SHP77 (cell line): ENCODE measurements at places on chromosomes 2 and 18.

DNA sequence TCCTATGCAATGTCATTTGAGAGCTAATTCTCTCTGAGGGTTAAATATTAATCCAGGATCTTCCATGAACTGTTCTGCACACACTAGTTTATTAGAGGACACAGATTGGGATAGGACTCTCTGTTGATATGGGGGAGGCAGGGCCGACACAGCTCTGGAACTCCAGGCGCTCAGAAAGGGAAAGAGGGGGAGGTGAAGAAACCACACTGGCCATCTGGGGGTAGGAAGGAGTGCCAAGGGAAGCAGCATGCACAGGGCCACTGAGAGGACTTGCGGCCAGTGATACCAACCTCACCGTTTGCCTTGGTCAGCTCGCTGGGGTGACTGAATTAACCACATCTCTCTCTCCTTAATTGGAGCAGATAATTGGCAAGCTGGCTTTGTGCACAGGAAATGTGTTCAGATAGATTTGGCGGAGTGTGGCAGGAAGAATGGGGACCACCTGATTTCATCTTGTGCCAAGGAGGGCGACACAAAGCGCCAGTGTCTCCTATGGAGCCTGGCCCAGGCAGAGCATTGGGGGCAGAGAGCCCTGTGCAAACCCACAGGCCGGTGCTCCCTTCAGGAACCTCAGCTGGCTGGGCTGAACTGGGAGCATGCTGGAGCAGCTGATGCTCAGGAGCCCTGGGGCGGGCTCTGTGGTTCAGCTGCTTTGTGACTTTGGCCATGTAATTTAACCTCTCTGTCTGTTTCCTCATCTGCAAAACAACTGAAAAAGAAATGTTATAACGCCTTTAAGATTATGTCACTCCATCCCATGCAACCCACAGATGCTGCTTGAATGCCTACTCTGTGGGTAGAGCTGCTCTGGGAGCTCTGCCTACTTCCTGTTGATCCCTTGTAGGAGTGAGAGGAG is 114.7 kb upstream of the STON1 start:
- no peak for DNase-seq

GRCh38 chr2:217787160-217787877 is 215.5 kb downstream of the TNS1 start:
- no peak for DNase-seq

- no peak for DNase-seq
Measured at GRCh38 chr2:217360111-217360510, 500.2 kb upstream of the TNP1 start.

DNA sequence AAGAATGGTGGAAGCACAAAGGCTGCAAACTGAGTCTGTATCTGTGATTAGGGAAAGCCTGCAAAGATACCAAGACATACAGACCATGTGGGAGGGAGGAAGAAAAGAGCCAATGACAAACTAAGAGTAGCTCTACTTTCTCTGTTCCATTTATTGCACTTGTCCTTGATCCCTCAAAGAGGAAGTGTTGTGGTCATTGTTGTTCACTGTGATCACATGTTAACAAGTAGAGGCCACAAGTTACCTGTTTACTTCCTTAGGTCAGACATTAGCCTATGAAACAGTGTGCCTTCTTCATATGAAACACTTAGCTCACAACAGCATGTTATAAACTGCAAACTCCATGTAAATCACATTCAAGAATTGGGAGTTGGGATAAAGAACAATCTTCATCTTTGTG is 32.6 kb downstream of the MAP2 start:
- DNase-seq, result no peak

DNA sequence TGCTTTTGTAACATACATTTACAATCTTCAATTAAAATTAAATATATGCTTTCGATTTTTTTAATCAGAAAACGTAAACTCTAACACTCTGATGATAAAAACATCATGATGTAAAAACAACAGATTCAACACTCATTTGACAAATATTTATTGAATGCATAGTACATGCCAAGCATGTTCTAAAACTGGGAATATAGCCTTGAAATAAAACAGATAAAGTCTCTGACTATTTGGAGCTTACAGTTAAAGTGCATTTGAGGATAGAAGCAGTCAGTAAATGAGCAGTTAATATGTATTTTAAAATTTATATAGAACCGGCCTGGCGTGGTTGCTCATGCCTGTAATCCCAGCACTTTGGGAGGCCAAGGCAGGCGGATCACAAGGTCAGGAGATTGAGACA is 47.8 kb downstream of the TMX3 start:
- DNase-seq, result no peak

GRCh38 chr2:69693775-69694450 is 48.0 kb upstream of the ANXA4 start:
- no peak for DNase-seq

DNA sequence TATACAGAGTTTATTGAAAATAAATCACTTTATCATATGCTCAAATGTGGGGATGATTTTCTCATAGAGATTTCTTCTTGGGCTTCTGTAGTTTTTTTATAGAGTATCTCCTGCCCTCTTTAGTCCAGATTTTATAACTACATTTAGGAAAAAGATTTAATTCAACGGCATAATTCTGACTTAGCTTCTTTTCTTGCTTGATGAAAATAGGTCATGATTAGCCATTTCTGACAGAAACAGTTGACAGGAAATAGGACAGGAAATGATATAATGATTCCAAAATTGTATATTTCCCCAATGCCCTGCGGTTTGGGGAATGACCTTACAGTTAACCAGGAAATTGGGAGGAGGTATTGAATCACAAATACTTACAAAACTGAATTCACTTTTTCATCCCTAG is 1531.9 kb upstream of the ACVR2A start:
- no peak for DNase-seq

DNA sequence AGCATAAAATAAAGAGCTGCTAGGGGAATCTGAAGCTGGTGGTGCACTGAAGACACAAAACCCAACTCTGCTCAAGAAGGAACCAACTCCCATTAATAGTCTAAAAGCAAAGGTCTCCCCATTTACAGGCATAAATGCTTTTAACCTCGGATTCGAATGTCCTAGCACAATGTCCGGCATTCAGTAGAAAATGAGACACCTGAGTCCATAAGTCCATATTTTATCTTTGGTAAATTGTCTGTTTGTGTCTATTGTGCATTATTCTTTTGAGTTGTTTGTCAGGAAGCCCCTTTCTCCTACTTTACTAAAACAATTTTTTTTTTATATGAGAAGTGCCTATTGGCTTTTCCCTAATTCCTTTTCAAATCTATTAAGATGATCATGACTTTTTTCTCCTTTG is 179.5 kb upstream of the SMAD7 start:
- DNase-seq, result no peak

DNA sequence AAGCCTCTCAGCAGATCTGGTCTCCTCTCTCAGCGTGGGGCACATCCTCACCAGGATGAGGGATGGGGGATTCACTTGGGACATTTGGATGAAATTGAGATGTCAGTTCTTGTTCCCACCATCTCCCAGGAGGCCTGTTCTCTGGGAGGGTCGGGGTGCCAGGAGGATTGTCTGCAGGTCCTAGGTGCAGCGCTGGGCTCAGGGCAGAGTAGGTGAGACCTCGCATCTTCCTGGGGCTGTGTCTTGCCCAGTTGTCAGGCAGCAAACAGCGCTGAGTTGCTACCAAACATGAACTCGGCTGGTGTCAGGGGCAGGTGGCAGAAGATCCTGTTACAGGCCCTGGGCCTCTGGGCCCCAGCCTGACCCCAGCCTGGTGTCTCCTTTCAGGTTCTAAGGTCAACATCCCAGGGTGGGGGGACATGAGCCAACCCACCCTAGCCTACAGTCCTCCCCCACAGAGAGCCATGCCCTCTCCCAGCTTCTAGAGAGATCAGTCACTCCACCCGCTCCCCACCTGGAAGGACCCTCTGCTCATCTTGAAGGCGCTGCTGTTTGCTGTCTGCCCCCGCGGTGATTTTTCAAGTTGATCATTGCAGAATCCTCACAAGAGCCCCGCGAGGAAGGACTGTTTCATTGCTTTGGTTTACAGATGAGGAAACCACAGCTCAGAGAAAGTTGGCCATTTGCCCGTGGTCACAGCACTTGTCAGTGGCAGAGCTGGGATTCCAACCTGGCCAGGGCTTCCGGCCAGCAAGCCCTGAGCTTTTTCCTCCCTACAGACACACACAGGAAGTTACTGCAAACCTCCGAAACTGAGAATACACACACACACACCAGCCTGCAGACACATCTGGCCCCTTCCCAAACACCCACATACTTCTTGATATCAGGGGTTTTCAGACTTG is 83.9 kb downstream of the STPG4 start:
- no peak for DNase-seq

- DNase-seq, result no peak
Measured at GRCh38 chr18:74489676-74490075, 6.5 kb upstream of the CNDP2 start.

DNA sequence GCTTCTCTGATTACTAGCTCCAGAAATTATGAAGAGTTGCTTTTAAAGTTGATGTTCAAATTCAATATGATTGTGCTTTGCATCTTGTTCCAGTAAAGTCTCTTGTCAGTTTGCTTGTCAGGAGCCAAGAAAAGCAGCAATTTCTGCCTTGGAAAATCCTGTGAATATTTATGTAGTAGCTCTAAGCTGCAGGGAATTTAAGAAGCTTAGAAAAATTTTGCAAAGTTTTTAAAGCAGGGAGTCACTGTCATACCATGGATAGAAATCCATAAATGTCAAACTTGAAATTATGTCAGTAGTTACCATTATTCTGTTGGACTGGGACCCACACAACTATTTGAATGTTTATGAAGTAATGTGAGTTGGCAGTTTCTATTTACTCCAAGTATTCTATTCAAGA is 169.3 kb downstream of the TMEM200C start:
- no peak for DNase-seq

GRCh38 chr2:65656160-65656718 is 223.8 kb upstream of the SPRED2 start:
- no peak for DNase-seq

DNA sequence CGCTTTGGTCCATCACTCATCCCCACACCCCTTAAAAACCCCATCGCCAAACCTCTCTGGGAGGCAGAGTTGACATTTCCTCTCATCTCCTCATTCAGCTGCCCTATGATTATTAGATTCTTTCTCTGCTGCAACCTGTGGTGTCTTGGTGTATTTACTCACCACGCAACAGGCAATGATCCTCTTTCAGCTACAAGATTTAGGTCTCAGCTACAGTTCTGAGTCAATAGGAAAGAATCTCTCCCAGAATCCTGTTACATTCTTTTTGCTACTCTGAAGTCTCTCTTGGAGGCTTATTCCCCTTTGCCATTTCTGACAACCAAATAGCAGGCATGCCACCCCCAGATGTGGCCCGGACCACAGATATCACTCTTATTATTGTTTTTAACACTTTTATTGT is 468.3 kb upstream of the GYPC start:
- DNase-seq, result no peak

GRCh38 chr18:3596637-3597384 is 146.8 kb downstream of the TGIF1 start:
- DNase-seq, result peak; percentile 71

- no peak for DNase-seq
Measured at GRCh38 chr2:118242216-118242615, 153.9 kb downstream of the INSIG2 start.

DNA sequence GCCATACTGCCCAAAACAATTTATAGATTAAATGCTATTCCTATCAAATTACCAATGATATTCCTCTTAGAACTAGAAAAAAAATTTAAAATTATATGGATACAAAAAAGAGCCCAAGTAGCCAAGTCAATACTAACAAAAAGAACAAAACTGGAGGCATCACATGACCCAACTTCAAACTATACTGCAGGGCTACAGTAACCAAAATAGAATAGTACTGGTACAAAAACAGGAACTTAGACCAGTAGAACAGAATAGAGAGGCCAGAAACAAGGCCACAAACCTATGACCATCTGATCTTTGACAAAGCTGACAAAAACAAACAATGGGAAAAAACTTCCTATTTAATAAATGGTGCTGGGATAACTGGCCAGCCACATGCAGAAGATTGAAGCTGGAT is 86.1 kb upstream of the KYNU start:
- no peak for DNase-seq

GRCh38 chr2:48914477-48915089 is 159.1 kb upstream of the LHCGR start:
- no peak for DNase-seq

- DNase-seq, result no peak
Measured at GRCh38 chr2:129240061-129240460, 739.4 kb upstream of the RAB6C start.

DNA sequence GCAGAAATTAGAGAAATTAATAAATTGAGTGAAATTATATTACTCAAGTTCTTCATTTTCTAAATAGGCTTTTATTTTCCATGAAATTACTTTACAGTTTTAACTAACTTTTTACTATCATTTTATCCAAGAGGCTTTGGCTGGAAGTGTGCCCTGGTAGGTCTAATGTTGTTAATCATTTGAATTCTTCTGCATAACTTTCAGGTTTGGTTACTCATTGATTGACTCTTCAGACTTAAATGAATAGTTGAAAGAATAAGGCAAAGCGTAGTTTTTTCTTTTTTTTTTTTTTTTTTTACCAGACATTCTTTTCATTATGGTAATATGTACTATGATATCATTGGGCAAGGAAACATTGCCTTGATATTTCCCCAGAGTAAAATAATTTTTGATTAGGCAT is 228.4 kb upstream of the MMADHC start:
- no peak for DNase-seq

GRCh38 chr2:68839260-68839833 is 31.9 kb downstream of the BMP10 start:
- no peak for DNase-seq

- DNase-seq, result no peak
Measured at GRCh38 chr2:232886176-232886575, 16.1 kb downstream of the SNORC start.

GRCh38 chr18:24741965-24742724 is 281.7 kb downstream of the HRH4 start:
- DNase-seq, result no peak

GRCh38 chr2:20538308-20539132 is 91.6 kb downstream of the RHOB start:
- peak; percentile 29 for DNase-seq

GRCh38 chr2:2293527-2294089 is 37.5 kb downstream of the MYT1L start:
- DNase-seq, result no peak

DNA sequence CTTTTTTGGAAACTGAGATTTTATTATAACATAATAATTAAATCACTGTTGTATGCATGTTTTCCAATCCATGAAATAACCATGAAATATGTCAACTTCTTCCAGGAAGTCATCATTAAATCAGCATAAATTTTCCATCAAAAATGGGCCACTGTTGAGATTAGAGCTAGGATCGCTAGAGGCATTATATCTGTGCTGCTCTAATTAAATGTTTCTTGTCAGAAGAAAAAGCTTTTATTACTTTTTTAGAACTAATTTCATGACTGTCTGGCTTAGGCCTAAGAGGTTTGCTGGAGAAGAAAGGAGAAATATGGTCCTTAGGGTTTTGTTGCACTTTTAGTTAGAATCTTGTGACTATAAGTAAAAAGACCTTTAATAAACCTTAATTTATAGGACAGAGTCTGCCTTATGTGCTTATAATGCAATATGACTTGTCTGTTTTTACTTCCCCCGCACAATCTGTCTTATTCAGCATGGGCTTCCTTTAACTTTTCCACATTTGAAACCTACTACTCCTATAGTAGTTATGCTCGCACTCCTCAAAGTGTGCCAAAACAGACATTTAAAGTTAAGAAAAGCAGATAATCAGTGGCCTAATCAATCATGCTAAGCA is 363.4 kb upstream of the GCFC2 start:
- DNase-seq, result no peak
